ENCODE measurements at places on chromosomes 16 and 17.

DNA sequence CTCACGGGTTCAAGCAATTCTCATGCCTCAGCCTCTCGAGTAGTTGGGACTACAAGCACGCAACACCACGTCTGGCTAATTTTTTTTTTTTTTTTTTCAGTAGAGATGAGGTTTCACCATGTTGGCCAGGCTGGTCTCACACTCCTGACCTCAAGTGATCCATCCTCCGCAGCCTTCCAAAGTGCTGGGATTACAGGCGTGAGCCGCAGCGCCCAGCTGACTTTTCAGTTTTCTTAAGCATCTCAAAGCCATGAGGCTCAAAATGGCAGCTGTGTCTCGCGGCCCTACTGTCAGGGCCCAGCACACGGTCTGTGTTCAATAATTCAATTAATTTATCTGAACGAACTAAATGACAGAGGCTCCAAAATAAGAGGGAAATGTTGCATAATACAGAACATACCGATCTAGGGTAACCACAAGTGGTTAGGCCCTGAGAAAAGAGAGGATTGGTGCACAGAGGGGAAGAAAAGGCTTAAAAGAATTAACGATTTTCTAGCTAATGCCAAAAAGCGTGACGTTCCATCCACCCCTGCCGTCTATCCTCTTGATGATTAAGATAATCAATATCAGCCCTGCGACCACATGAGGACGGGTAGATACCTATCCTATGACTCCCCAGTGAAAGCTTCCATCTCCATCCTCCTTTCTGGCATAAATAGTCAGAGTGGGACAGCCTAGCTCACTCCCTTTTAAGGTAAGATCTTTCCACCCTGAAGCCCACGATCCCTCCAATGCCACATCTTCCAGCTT, 136.9 kb downstream of the SLC39A11 start:
- DNase-seq = no peak

- DNase-seq = no peak
These were observed 138.6 kb downstream of the TOX3 start for GRCh38 chr16:52408191-52408845.

DNA sequence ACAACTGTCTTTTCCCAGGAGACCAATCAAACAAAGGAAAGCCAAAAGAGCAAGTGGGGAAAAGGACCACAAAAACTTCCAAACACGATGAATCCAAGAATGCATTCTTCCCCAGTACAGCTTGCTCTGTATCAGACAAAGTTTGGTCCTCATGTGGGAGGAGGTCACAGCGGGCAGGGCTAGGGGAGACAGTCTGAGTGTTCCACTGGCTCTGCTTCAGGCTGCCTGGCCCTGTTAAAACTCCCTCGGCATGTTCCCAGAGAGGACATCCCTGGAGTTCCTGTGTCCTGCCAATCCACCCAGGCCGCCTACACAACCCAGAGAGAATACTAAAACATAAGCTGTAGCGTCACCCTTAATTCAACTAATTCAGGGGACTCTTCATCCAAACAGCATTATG, 415.1 kb upstream of the DYNLRB2 start:
- DNase-seq = no peak

DNA sequence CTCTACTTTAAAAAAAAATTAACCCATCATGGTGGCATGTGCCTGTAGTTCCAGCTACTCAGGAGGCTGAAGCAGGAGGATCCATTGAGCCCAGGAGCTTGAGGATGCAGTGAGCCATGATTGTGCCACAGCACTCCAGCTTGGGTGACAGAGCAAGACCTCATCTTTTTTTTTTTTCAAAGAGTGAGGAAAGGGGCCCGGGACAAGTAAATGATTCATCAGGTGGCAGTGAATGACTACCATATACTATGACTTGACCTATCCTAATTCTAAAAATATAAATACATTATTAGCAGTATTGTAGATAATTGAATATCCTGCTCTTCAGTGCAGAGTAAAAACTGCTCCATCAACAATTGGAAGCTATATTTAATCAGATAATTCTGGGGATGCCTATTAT, 55.3 kb downstream of the CLUH start:
- DNase-seq = peak; percentile 46

GRCh38 chr16:937723-938122, 33.1 kb downstream of the LMF1 start:
- no peak for DNase-seq

- no peak for DNase-seq
These were observed 373.4 kb downstream of the CNTNAP4 start for GRCh38 chr16:76650582-76650981.

GRCh38 chr16:23966597-23967394, 131.0 kb downstream of the PRKCB start:
- DNase-seq = no peak

DNA sequence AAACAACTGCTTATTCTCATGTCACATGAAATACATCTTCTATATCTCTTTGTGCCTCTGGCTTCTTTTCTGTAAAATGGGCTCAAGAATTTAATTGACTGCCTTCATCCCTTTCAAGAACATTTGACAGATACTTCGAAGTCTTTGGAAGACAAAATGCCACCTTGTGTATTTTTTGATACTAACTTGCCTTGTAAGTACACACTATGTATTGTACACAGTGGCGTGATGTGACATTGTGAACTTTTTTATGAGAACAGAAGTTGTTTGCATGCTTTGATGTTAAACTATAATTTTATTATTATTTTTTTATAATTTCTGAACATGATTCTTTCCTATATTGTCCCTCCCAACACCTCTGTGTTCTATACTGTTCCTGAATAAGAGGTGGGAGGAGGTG, 73.7 kb downstream of the MAP2K4 start:
- no peak for DNase-seq

- DNase-seq = peak; percentile 40
These were observed 18.5 kb upstream of the RHOT1 start for GRCh38 chr17:32123782-32124181.

DNA sequence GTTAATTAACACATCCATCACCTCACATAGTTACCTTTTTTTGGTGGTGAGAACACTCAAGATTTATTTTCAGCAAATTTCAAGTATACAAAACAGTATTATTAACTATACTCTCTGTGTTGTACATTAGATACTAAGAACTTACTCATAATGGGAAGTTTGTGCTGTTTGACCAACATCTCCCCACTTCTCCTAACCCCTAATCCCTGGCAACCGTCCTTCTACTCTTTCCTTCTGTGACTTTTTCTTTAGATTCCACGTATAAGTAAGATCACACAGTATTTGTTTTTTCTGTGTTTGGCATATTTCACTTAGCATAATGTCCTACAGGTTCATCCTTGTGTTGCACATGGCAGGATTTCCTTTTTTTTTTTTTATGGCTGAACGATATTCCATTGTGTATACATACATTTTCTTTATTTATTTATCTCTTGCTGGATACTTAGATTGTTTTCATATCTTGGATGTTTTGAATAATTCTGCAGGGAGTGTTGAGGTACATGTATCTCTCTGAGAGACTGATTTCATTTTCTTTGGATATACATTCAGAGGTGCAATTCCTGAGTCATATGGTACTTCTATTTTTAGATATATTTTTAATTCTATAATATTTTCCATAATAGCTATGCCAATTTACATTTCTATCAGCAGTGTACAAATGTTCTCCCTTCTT, 19.0 kb downstream of the PPM1D start:
- no peak for DNase-seq

- peak; percentile 95 for DNase-seq
These were observed 1.9 kb upstream of the PER1 start for GRCh38 chr17:8153957-8154607.

GRCh38 chr16:79600638-79601091, at the start of gene MAF:
MAF (minus strand) TSS chr16:79600737; CDS start chr16:79599902, 835 bp downstream.
- DNase-seq = peak; percentile 98

GRCh38 chr17:73466704-73467433, 155.1 kb upstream of the CDC42EP4 start:
- no peak for DNase-seq

DNA sequence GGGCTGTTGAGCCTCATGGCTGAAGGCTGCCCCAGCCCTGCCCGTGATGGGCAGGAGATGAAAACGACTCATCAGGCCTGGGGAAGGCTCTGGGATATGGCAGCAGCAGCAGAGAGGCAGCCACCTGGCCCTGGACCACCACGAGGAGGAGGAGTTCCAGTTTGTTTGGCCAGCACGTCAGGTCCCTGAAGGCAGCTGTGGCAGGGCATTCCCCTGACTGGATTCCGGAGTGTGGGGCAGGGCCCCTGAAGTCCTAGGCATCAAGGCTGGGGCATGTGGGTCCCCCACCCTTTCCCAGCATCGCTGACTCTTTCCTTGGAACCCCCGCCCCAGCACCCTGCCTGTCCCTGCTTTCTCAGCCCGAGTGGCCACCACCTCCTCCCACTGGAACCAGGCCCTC, 197.4 kb downstream of the ZNF423 start:
- DNase-seq = no peak

DNA sequence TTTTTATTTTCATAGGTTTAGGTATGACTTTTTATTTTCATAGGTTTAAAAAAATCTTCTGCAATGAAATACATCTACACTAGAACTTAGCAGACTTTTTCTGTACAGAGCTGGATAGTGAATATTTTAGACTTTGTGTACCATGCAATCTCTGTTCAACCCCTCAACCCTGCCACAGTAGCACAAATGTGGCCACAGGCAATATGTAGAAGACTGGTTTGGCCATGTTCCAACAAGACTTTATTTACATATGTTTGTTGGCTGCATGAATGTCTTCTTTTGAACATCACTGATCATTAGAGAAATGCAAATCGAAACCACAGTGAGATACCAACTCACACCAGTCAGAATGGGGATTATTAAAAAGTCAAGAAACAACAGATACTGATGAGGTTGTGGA, 229.2 kb downstream of the SHISA9 start:
- no peak for DNase-seq

All from inflammatory macrophage treated with lipopolysaccharide for 4 hours (primary cell).